Right renal cortex interstitium (tissue), 3 donors: ENCODE measurements at places on chromosomes 5 and 9.

DNA sequence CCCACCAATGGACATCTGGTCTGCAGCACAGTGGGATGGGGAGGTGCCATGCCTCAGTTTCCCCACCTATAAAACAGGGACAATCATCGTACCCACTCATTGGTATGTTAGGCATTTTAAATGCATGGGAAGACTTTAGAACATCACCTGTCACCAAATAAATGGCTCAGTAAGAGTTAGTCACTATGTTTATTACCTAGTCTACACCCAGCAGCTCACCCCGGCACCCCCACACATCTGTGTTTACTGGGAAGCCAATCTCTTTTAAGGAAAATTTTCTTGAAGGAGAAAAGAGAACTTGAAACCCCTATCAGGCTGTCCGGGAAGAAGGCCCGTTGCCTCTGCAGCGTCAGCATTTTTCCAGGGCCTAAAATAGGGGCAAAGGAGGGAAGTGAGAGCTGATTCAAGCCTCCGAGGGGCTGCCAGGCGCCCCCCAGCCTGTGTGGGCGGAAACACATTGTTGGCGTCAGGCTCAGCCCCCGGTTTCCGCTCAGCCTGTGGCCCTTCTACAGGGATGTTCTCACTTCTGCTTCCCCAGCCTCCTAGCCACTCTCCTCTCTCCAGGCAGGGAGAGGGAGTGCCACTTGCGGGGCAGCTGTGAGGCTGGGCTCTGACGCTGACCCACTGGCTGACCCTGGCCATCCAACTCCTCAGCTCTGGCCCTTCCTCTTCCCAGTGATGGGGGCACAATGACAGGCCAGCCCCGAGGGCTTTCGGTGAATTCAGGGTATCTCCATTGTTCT is 4.6 kb downstream of the CSF1R start:
- peak; percentile 24 for DNase-seq

- peak; percentile 48 for DNase-seq
These were observed at the start of gene RNF224 for GRCh38 chr9:137227054-137227852. TSS of gene RNF224 (plus strand) at chr9:137227502. CDS start at chr9:137228336, 834 bp downstream.

GRCh38 chr5:98308231-98308630 is 465.2 kb upstream of the RGMB start:
- DNase-seq, result no peak

- no peak for DNase-seq
These were observed 171.3 kb downstream of the RGS3 start for GRCh38 chr9:113634596-113635515.

DNA sequence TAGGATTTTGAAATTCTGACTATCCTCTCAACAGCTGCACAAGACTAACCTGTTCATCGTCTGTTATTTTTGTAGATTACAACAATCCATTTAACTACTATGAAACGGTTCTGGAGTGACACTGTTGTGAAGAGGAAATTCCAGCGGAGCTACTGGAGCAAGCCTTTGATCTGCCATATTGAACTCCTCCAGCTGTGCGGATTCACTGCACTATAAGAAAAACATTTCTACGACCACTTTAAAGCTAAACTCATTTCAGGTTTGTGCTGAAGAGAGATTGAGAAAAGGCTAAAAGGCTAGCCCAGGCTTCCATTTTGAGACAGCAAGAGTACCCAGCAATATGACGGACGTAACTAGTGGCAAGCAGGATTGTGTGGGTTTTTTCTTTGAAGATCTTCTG is 104.9 kb upstream of the ANKH start:
- DNase-seq, result no peak

GRCh38 chr9:73219985-73220626 is 68.4 kb downstream of the ANXA1 start:
- no peak for DNase-seq
